CD4-positive, alpha-beta memory T cell (primary cell): ENCODE measurements at places on chromosomes 2 and 18. TPM values are rescaled to one million over a fixed set of nuclear protein-coding genes. Genes with fewer than 3 reads are reported as not detected.

Gene TUBB8B
- polyA plus RNA-seq = not detected

Gene ELOA2
- polyA plus RNA-seq = not detected

Gene EGR4
- not detected for polyA plus RNA-seq

Gene SAG
- polyA plus RNA-seq = not detected

Gene MALT1
- 60.3 TPM for polyA plus RNA-seq

Gene MAB21L4
- not detected for polyA plus RNA-seq

Gene CWC22
- 27.5 TPM for polyA plus RNA-seq

Gene DOK6
- polyA plus RNA-seq = 0.15 TPM

Gene UXS1
- polyA plus RNA-seq = 91.8 TPM

Gene RPRM
- not detected for polyA plus RNA-seq
